ENCODE measurements at places on chromosomes 1 and 21.

GRCh38 chr1:197356723-197357533, 88.9 kb downstream of the CRB1 start:
- peak; percentile 45 for DNase-seq

- no peak for DNase-seq
Observed at GRCh38 chr1:79042539-79042938, 36.0 kb upstream of the ADGRL4 start.

DNA sequence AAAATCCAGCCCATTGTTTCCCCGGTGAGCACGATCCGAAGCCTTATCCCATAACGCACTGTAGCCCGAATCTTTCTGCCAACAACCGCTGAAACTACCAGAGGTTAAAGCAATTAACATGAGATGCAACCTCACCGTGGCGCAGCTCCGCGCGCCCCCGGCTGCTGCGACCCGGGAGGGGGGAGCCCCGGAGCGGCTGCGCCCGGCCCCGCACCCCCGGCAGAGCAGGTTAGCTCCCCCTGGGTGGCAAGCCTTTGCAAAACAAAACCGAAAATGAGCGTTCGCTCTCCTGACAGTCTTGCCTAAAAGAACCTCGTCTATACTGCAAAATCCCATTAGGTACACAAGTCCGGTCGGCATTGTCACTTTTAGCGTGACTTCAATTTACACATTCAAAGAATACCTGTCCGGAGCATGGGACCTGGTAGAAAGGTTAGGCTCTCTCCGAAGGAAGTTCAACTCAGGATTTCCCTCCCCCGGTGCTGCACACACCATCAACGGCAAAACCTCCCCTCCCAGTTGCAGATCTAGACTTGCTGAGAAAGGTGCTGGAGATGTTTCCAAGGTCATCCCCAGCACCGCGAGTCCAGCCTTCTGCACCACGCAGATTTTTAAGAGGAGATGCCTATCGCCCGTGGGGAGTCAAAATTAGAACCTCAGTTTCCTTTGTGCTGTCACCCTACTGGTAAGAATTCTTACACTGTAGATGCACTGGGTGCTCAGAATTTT, 107.5 kb downstream of the ZNF281 start:
- peak; percentile 60 for DNase-seq

GRCh38 chr1:201511941-201512539, 5.1 kb upstream of the CSRP1 start:
- DNase-seq = peak; percentile 61

DNA sequence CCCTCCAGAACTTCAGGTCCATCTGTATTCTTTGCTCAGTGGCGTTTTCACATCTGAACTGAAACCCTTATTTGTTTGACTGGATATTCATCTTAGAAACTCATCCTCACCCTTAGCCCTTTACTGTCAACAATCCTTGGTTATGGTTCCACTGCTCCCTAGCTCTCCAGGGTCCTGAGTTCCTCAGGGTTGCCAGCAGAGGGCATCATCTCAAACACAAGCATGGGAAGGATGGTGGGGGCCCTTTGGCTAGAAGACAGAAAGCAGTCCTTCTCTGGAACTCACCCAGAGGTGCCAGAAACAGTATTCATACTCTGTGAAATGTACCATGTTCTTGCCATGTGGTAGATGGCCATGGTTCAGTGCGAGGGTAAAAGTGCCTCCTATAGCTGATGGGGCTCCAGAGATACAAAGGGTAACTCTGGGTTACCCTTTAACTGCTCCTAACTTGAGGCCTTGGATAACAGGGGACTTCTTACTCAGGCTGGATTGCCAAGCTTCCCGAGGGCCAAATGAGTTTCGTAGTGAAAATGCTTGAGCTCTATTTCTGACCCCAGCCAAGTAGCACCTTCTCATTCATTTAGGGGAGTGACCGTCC, 11.3 kb downstream of the NCSTN start:
- no peak for DNase-seq

GRCh38 chr1:94544706-94545490, 3.3 kb upstream of the F3 start:
- DNase-seq = no peak

DNA sequence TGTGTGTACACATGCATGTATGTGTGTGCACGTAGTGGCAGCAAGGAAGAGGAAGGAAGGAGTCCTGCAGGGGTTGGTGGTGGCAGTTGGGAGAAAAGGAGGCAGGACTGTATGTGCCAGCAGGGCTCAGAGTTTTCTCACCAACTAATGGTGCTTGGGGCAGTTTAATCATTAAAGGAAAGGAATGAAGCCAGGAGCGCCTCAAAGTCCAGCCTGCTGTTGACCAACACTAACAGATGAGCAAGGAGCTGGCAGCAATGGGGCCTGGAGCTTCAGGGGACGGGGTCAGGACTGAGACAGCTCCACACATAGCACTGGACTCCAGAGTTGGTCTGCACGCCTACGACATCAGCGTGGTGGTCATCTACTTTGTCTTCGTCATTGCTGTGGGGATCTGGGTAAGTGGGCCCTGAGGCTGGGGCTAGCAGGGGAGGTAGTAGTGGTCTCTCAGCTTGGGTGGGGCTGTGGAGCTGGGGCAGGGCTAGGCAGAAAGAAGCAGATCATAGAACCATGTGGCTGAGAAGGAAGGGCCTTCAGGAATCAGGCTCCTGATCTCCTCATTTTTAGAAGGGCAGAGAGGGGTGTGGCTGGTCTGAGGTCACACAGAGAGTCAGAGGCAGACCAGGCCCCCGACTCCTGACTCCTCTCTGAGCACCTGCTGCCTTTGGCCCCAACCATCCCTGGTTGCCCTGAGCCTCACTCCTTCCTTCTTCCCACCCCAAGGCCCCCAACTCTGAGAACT, at the start of gene SLC5A9:
TSS of gene SLC5A9 (plus strand) at position 216 of the 742 bp plus-strand sequence. CDS start at position 237, 21 bp downstream.
- no peak for DNase-seq

GRCh38 chr1:66296951-66297350, 237.0 kb upstream of the SGIP1 start:
- DNase-seq = no peak

DNA sequence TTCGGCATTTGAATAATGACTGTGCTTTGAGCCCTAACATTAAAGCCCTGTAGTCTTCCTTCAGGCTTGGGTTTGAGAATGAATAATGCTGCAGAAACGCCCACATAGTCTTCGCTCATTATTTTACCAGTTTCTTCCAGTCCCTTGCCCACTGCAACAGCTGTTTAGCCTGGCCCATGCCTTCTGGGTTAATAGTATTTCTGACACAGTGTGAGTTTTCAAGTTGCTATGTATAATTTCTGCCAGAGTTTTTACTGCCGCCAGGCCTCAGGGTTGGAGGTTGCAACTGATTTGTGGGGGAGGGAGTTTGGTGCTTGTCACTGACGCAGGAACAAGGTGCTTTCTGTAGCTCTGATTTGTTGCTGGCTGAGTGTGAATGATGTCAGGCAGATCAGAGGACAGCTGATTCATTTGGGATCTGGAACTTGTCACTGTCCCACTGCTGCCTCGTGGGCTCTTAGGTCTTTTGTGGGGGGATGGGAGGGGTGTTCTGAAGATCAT, 109.8 kb downstream of the MAST2 start:
- DNase-seq = no peak

- DNase-seq = no peak
Observed at GRCh38 chr21:30769724-30770431, 14.7 kb upstream of the KRTAP21-1 start.

- DNase-seq = no peak
Observed at GRCh38 chr21:31117128-31117916, 79.0 kb upstream of the KRTAP19-8 start.

DNA sequence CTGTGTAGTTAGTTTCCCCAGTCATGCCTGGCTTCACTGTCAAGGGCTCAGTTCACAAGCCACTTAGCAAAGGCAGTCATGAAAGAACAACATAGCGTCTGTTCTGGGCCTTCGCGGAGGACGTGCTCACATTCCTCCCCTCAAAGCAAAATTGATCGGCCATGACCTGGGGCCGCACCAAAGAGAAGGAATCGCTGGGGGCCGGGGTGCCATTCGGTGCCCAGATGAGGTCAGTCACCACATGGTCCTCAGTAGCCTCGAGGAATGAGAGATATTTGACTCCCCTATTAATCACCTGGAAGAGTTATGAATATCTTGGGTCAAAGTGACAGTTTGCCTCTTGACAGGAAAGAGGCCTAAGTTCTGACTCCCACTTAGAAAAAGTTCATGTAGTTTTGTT, 251.1 kb upstream of the JUN start:
- no peak for DNase-seq

DNA sequence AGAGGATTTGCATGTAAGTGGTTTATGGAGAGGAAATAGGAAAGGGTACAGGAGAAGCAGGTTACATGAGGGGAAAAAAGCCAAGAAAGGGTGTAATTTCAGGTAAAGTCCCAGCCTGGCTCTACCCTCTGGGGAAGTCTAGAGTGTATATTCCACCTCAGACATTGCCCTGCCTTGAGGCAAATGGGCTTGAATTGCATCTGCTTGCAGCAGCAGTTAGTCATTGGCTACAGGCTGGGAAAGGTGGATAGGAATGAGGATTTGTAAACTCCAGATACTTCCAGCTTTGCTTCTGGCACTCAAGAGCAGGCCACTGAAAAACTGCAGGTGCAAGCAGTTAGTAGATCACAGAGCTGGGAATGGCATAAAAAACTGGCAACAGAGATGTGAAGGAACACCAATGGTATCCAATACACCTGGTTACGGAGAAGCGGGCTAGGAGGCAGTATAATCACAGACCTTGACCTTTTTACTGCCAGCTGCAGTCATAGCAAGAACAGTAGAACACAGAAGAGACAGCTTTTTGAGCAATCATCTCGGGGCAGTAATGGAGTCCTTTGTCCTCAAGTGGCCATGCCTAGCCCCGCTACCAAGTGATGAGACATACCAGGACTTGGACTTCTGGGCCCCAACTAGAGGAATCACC, 226.9 kb upstream of the NRIP1 start:
- no peak for DNase-seq

DNA sequence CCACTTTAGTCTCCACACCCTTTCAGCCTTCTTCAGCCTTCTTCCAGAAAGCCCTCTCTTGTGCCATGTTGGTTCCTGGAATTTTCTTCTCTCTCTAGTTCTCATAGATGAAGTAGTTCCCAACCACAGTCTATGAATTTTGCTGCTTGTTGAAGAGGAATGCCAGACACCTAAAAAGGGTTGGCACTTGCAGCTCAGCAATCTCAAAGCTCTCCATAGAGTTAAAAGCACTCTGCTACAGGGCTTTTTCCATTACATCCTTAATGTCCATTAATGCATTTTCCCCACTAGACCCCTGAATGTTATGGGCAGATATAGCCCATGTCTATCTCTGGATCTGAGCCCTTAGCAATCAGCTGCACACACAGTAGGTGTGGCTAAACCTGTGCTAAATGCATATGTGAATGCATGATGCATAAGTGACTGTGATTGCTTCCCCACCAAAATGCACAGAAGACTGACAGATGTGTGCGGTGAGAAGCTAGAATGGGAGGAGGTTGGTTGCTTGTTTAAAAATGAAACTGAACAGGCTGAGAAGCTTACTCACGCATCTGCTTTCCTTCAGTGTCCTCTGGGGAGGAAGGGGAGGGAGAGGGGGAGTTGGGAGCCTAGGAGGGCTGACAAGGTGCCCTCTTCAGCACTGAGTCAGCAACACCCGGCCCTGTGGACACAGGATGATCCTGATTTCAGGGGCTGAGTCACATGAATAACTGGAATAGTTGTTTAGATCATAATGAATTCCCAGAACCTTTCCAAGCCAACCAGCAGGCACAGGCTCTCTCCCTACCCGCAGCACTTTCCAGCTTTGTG, 146.1 kb upstream of the FGGY start:
- peak; percentile 56 for DNase-seq

- no peak for DNase-seq
Observed at GRCh38 chr1:1307261-1307922, 338 bp downstream of the ACAP3 start.

DNA sequence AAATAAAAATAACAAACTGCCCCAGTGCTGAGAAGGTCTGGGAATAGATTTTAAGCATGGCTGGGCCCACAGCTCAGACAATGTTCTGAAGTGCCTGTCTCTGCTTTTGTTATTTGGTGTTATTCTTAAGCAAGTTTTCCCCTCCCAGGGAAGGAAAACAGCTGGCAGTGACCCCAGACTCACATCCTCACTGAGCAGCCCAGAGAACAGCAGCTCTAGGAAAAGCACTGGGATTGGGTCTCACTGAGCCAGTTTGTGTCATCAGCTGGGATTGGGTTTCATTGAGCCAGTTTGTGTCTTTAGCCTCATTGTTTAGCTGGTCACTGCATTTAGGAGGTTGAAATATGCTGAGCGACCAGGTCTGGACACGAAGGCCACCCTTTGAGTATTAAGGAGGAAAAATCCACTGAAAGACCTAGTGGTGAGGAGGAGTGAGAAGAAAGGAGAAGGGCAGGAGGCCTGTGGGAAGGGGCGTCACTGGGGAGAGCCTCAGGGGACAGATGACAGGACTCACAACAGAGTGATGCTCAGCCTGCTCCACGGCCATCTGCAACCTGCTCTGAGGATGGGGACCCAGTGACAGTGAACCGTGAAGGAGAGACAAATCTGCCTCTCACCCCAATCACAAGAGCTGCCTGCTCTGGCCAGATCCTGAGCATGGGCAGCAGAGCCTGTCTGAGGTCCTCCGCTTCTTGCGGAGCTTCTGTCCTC, 103.8 kb downstream of the TOMM20 start:
- no peak for DNase-seq

DNA sequence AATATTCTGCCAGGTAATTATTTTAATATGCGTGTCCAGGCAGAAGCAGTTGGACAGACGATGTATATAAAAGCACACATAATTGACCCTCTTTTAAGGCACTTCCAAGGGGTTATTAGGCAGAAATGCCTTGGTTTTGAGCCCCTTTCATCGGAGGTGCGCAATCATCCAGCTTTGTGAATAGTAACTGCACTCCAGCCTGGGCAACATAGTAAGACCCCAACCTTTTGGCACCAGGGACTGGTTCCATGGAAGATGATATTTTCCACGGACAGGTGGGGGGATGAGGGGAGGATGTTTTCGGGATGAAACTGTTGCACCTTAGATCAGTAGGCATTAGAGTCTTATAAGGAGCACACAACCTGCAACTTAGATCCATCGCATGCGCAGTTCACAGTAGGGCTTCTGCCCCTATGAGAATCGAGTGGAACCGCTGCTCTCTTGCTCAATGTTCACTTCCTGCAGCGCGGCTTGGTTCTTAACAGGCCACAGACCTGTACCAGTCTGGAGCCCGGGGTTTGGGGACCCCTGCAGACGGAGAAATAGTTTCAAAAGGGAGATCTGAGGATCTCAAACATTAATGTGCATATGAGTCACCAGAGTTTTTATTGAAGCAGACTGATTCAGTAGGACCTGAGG, 1.8 kb upstream of the MCOLN2 start:
- DNase-seq = peak; percentile 65

DNA sequence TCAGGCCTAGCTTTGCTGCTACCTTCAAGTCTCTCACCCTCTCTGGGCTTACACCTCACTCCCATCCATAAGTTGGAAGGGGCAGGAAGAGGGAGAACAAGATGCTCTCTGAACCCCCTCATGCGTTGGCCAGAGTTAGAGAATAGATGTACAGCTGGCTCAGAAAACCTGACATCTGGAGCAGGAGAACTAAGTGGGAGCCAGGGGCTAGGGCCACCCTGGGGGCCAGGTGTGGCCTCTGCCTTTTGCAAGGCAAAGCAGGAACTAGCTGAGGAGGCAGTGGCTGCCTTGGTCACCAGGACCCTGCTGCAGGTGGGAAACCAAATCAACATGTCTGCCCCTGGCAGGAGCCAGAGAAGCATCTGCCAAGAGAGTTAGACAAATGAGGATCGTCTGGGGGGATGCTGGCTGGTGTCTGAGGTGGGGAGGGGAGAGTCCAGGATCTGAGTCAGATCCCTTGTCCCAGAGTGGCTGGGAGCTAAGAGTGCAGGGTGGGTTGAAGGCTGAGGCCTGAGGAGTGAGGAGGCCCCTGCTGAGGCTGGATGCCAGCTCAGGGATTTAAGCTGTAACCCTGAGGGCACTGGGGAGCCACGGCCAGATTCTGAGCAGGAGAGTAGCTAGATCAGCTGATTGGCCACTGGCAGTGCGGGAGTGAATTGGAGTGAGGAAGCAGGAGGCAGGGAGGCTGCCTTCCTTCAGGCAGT, 115.0 kb downstream of the EPHB2 start:
- no peak for DNase-seq
